ENCODE measurements at places on chromosomes 1 and 21.

GRCh38 chr1:75528001-75528400, 82.9 kb downstream of the SLC44A5 start:
- DNase-seq, result no peak

- DNase-seq, result peak; percentile 37
Measured at GRCh38 chr1:15417059-15417934, 7.6 kb downstream of the EFHD2 start.

- DNase-seq, result peak; percentile 49
Measured at GRCh38 chr1:72283307-72284083, 1.2 kb upstream of the NEGR1 start.

DNA sequence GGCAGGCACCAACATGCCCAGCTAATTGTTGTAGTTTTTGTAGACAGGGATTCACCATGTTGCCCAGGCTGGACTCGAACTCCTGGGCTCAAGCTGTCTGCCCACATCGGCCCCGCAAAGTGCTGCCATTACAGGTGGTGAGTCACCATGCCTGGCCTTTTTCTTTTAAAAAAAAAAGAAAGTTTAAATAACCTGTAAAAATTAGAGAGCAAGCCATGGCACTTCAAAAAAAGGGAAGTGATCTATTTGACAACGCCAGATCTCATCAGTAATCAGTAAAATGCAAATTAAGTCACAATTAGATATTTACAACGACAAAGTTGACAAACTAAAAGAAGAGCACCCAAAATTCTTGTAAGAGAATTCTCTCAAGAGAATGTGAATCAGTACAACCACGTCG, 2.9 kb upstream of the RBBP5 start:
- no peak for DNase-seq

DNA sequence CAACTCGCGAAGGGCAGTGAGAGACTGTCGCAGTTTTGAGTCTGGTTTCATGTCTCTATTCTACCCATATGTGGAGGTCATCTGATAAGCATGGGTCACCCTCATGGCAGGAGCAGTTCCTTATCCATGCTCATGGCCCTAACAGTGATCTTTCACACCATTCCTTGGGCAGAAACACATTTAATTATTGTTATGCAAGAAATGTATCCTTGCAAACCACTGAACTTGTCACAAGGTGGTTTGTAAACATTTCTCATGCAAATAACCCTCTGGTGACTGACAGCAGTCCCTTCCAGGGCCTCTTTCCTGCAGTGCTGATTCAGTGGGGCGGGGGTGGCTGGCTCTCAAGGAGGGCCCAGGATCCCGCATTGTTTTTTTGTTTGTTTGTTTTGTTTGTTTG, 421.4 kb upstream of the RUNX1 start:
- peak; percentile 89 for DNase-seq

DNA sequence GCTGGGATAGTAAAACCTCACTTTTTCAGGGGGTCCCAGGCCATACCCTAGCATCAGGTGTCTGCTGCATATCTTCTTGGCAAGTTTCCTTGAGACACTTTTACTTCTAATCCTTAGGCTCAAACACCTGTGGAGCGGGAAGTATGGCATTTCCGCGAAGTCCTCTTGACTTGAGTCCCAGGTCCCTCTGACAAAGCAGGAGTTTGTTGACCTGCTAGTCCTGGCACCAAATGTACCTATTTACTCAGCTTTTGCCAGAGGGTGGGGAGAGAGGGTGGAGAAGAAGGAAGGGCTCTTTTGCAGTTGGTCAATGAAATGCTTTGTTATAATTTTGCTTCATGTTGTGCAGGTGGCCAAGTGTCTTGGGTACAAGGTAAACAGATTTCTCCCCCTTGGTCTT, 59.7 kb downstream of the CLIC6 start:
- no peak for DNase-seq

GRCh38 chr1:11521582-11522399, 42.8 kb downstream of the DISP3 start:
- DNase-seq, result no peak

- DNase-seq, result no peak
Measured at GRCh38 chr1:15094056-15094455, 59.5 kb upstream of the TMEM51 start.

DNA sequence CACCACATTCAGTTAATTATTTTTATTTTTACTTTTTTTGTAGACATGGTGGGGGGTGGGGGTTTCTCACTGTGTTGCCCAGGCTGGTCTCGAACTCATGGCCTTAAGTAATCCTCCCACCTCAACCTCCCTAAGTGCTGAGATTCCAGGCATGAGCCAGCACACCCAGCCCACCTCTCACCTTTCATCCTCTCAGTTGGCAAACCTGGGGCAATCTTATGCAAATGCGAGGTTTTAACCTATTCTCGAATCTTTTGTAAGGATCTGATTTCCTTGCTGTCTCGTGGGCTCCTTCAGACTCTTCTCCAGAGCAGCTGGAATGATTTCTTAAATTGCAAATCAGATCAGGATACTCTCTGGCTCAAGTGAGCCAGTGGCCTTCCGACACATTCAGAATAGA, 7.1 kb upstream of the SLC2A7 start:
- DNase-seq, result no peak

DNA sequence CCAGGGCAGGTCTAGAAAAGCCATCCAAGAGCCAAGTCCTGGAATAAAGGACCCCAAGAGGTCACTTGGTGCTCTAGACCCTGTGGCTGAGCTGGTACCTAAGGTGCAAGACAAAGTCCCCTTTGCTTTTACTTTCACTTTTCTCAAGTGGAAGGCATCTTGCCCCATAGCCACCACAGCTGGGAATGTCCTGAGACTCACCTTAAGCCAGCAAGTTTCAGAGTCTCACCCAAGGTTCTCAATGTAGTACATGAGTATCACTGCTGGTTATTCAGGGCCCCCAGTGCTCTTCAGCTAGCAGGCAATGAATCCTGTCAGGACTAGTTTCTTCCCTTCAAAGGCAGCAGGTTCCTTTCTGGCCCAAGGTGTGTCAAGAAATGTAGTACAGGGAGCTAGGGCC, 67.5 kb downstream of the UROD start:
- DNase-seq, result no peak

- no peak for DNase-seq
Measured at GRCh38 chr1:33429856-33430691, 821 bp downstream of the PHC2 start.

DNA sequence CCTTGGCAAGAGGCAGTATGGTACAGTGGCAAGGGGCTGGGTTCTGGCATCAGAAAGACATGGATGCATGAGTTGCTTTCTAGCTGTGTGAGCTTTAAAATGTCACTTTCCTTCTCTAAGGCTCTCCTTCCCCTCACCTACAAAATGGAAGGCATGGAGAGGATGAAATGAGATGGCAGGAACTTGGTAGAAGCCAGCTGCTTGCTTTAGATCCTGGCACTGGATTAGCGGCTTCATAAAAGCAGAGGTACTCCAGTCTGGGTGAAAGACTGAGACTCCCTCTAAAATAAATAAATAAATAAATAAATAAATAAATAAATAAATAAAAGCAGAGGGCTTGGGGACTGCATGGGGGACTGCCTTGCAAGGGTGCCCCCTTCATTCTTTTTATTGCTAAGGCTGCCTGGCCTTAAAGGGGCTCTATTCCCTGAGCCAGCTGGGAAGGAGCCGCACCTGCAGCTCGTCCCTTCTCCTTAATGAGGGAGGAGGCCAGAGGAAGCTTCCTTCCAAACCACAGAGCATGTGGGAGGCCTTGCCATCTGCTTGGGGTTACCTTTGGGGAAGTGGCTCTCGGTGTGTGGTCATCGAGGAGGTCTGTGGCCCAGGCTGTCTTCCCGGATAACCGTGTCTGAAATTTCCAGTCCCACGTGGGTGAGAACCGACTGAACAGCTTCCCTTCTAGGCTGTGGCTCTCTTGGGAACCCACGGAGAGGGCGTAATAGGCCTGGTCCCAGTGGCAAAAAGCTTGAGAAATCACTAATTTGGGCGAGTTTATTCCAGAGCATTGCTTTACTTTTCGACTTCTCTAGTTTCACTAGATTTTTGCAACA, 2.0 kb upstream of the ATP13A2 start:
- no peak for DNase-seq

GRCh38 chr1:9233241-9233941, 1.2 kb upstream of the H6PD start:
- peak; percentile 35 for DNase-seq

DNA sequence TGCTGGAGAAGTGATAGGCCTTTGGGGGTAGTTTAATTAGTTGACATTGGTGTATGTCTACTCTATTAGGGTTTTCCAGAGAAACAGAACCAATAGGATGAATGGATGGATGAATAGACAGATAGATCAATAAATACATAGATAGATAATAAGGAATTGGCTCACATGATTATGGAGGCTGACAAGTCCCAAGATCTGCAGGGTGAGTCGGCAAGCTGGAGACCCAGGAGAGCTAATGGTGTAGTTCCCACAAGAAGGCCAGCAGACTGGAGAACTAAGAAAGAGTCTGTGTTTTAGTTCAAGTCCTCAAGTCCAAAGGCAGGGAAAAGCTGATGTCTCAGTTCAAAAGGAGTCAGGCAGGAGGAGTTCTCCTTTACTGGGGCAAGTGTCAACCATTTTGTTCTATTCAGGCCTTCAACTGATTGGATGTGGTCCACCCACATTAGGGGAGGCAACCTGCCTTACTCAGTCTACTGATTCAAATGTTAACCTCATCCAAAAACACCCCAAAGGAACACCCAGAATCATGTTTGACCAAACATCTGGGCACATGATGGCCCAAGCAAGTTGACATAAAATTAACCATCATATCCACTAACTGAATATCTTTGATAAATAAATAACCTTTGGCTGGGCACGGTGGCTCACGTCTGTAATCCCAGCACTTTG, 4.5 kb upstream of the SDE2 start:
- no peak for DNase-seq

GRCh38 chr1:223741861-223742260, 29.5 kb downstream of the CAPN2 start:
- peak; percentile 97 for DNase-seq

- DNase-seq, result no peak
Measured at GRCh38 chr1:229129301-229130027, 141.4 kb upstream of the RAB4A start.

- no peak for DNase-seq
Measured at GRCh38 chr1:213291526-213291925, 240.5 kb downstream of the RPS6KC1 start.

GRCh38 chr21:31201548-31201947, 142.5 kb downstream of the TIAM1 start:
- peak; percentile 24 for DNase-seq

DNA sequence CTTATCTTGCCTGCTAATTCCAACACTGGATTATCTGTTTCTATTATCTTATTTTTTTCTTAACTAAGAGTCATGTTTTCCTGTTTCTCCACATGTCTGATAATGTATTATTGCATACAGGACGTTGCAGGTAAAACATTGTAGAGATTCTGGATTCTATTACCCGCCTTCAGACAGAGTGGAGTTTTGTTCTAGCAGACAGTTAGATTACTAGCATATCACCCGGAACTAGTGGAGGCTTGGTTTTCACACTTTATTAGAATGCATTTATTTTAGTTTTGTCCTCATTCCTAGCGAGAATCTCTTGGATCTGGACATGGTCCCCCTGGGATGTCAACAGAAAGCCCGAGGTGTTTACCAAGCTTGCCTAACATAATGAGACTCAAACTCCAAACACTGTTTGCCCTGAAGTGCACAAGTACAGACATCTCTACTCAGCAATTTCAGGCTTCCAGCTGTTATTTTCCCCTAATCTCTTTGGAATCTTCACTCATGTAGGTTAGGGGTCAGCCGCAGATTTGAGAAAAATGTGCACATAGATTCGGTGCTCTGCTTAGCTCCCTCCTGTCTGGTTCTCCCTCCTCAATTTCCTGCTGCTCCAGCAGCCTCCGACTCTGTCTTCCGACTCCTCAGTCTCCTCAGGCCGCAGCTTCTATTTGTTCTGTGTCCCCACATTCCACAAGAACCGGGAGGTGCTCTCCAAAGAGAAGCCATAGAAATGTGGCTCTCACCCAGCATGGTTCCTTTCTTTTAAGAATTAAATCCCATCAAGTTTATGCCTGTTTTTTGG, 36.8 kb upstream of the PTPRF start:
- peak; percentile 69 for DNase-seq

DNA sequence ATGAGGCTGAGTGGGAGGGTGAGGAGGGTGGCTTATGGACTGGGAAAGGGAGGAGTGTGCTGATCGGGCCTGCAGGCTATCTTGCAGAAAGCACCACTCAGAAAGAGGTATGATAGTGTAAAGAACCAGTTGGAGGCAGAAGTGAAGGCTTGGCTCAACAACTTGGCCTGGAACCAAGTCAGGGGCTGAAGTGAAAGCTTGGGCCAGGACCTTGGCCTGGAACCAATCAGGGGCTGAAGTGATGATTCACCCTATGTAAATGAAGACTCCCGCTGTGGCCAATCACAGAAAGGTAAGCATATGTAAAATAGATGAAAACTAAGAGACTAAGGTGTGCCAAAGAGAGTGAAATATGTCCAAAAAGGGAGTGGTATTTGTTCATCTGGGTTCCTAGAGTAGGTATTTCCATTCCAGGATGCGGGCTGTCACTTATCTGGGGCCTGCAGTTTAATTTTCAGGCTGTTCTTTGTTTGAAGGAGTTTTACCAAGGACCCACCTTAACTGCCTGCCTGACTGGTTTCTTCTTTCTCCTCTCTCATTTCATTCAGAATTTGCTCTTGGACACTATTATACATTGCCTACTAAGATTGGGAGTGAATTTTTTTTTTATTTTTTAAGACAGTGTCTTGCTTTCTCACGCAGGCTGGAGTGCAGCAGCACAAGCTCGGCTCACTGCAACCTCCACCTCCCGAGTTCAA, 5.1 kb upstream of the RFX5 start:
- DNase-seq, result no peak

GRCh38 chr1:8908388-8909151, 30.1 kb upstream of the ENO1 start:
- no peak for DNase-seq

DNA sequence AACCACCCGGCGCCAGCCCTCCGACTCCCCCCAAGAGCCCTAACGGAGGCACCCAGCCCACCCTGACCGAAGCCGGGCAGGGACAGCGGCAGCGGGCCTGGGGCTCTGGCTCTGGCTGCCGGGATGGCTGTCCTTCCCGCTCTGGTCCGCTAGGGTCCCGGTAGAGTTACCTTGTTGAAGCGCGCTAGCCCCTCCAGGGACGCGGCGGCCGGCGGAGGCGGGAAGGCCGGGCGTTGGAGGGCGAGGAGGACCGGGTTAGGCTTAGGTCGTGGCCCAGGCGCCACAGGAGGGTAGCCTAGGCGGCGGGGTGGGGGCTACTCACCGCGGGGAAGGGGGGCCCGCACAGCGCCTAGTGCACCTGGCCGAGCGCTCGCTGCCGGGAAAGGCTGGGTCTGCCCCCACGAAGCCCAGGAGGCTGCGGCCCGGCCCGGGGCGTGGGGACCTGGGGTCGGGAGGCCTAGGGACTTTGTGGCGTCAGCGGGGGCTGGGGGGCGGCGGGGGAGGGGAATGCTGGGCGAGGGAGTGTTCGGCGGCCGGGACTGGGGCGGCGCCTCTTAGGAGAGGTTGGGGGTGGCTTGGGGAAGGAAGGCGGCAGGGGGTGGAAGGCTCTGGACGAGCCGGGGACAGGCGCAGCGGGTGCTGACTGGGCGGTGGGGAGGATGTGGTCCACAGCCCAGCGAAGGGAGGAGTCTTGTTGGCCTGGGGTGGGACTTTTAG, at the start of gene TRIM17:
TRIM17 (minus strand) TSS at position 645 of the 717 bp plus-strand sequence. CDS start 1,789 bp downstream, outside the sequence.
- no peak for DNase-seq

All from trophoblast cell (in vitro differentiated cells and primary cell).